NCI-H1417 treated with DMSO at 0.1 percent for 48 hours (cell line): ENCODE measurements at places on chromosomes 11 and 22.

- no peak for DNase-seq
These were observed 59.5 kb downstream of the CDKN1C start for GRCh38 chr11:2825889-2826678.

- no peak for DNase-seq
These were observed at the start of gene CYTH4 for GRCh38 chr22:37282385-37282677. Gene CYTH4 (plus strand): TSS chr22:37282508. CDS start chr22:37282570, 62 bp downstream.

DNA sequence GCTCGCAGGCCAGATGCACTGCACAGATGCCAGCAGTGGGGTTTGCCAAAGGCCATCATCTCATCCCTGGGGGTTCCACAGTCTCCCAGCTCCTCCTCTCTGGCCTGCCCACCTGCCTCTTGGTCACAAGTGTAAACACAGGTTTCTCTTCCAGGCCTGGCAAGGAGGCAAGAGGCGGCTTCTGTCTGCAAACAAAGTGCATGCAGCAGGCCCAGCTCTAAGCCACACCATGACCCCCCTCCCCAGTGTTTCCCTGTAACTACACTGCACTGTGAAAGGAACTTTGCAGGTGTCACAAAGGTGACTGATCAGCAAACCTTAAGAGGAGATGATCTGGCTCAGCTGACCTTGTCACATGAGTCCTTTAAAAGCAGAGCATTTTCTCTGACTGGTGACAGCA is 26.2 kb upstream of the SHISAL1 start:
- DNase-seq, result no peak

GRCh38 chr11:30304620-30305019 is 18.3 kb upstream of the ARL14EP start:
- DNase-seq, result no peak

GRCh38 chr11:59158206-59159068 is 13.5 kb upstream of the DTX4 start:
- DNase-seq, result peak; percentile 52

- DNase-seq, result peak; percentile 70
These were observed 238.7 kb upstream of the PLET1 start for GRCh38 chr11:112499153-112499880.

DNA sequence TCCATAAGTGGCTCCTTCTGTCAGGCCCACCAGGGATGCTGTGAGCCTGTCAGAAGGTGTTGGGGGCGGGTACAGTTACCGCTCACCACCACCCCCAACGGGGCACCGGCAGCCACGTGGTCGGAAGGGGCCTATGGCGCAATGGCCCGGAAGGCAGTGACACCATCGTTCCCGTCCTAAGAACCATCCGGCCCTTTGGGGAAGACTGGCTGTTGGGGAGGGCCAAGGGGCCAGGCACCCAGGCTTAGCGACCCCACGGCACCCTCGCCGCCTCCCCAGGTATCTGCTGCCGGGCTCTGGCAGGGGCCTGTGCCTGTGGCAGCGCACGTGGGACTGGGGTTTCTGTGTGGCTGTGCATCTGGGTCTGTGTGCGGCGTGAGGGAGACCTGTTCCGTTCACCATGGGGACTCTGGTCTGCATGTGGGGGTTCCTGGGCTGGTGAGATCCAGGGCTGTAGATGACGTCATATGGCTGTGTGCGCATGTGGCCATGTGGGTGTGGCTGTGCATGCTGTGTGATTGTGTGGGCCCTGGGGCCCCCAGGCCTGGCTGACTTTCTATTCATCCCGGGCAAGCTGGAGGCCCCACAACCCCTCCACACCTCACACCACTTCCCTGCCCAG is 717 bp downstream of the OSM start:
- DNase-seq, result no peak

DNA sequence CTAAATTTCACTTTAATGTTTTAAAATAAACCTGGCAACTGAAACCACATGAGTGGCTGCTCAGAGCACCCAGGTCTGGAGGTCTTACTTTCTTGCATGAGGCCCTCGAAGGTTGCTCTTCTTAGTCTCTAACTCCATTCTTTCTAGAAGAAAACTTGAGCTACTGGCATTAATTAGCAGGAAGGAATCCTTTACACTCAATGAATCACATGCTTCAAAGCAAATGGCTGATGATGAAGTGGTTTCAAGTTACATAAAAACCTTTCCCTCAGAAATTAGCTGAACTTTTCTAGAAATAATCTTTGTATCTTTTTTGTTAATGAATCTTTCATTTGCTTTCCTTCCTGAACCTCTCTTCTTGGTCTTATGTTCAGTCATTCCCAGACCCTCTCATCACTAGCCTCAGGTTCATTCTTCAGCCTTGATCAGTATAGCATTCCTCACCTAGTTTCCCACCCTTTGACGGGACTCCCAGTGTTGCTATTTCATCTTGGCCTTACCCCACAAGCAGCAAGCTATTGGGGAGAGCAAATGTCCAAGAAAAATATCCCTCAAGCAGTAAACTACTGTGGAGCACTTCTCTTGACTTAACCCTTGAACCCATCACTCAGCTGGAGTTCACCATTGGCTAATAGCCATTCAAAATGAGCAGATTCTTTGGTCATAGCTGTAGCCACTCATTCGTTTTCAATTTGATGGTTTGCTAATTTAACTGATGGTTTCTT is 75.1 kb downstream of the INSC start:
- no peak for DNase-seq

DNA sequence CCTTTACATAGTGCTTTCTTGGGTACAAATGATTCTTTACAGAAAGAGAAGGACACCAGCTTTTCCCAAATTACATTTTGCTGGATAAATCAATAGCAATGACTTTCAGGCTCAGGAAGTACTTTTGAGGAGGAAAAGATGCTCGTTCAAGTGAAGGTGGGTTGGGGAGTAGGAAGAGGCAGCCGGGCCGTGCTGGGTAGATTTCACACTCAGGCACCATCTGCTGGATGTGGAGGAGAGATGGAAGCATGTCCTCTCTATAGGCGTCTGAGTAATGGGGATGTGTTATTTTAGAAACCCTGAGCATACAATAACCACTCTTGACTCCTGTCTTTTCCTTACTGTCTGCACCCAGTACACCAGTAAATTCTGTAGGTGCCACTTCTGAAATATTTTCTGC is 152.3 kb upstream of the LARGE1 start:
- no peak for DNase-seq

DNA sequence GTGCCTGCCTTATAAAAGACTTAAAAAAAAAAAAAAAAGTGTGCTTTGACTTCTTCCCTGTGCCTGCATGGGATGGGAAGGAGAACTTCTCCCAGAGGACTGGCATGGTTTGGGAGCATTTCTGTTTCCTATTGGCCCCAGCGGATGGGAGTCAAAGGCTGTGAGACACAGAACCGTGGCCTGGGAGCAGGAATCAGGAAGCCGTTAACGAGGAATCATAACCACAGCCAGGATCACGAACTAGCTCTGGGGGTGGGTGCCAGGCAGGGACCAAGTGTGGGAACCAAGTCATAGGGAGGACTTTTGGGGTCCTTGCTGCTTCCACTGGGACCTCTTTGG is 526 bp downstream of the C1QTNF6 start:
- no peak for DNase-seq

DNA sequence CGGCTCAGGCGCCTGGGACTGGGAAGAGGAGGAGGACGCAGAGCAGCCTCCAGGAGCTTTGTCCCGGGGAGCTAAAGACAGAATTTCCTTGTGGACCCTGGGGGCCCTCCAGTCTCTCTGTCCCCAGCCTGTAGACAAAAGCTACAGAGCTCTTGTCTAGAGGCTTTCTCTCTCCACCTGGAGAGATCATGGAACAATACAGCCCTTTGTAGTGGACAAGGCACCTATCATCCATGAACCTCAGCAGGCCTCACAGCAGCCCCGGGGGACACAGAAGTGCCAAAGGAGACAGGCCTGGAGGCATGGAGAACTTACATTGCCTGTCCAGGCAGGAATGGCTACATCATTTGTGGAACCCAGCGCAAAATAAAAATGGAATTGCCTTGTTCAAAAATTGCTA is 55.7 kb upstream of the TTLL12 start:
- no peak for DNase-seq

DNA sequence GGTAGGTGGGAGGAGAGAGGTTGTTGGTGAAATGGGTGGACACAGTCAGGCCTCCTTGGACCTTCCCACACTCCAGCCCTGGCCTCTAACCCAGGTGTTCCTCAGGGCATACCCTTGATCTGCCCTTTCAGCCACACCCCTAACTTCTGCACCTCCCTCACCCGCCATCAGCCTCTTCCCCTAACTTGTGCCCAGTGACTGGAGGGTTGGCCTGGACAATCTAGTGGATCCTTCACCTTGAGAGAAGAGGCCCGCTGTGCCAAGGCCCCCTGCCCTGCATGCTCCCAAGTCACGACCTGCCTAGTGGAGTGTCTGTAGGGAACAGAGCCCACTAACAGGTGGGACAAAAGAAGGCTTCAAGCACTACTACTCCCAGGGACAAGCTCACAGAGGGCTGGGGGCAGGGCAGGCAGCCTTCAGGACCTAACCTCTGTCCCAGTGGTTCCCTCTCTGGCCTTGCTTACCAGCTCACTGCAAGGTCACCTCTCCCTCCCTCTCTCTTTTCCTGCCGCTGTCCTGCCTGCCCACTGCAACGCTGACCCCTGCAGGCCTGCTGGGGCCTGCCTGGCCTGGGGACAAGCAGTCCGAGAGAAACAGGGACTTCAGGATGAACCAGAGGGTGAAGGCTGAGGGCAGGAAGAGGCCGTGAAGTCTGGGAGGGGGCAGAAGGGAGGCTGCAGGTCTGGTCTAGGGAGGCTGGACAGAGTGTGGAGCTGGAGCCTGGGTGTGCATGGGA is 3.3 kb downstream of the SYT7 start:
- no peak for DNase-seq

- no peak for DNase-seq
These were observed 12.5 kb downstream of the PICALM start for GRCh38 chr11:86056351-86056854.

GRCh38 chr11:120147950-120148270 is 10.0 kb upstream of the TRIM29 start:
- no peak for DNase-seq

DNA sequence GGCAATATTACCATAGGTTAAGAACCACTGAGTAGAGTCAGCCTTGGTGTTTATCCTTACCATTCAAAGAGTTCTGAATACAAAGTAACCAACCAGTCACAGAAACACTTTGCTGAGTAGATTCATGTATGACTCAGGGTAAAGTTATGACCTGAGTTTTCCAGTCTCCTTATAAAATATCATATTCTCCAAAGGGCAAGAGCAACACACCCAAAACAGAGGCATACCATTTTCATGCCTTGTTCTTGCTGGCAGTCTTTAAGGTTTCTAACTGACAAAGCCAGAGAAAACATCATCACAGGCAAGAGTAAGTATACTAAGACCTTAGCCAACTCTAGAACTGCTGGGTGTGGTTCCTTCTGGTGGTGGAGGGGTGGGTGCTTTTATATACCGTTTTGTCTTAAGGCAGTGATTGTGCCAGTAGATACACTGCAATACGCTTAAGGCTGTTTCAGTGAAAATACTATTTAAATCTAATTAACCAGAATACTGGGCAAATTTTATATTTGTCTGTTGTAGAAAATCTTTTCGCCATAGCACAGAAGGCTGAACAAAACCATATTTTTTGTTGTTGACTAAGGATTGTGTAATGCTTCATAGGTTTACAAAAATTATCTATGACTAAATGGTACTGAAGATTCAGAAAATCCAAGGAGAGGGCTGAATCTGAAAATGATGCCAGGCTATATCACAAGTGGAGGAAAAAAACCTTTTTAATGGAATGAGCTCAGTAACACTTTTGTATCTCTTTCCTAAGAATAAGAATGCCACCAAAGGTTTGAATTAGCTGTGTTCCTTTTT is 3.0 kb downstream of the ATL3 start:
- DNase-seq, result no peak

GRCh38 chr22:17518406-17518805 is 44.9 kb upstream of the SLC25A18 start:
- DNase-seq, result no peak

GRCh38 chr22:34851918-34852662 is 213.9 kb upstream of the ISX start:
- DNase-seq, result no peak

DNA sequence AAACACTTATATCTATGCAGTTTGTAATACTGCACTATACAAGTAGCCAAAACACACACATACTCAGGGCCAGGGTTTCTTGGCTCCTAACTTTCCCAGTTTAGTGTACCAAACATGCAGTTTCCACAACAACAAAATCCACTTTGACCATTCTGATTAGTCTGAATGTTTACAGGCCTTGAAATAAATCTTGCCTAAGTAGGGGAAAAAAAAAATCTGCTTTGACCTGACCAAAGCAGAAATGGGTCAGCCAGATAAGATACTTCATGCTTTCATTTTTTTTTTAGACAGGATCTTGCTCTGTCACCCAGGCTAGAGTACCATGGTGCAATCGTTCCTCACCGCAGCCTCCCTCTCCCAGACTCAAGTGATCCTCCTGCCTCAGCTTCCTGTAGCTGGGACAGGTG is 10.1 kb downstream of the PRR14L start:
- DNase-seq, result no peak

GRCh38 chr22:39268645-39269044 is 23.9 kb upstream of the PDGFB start:
- no peak for DNase-seq

GRCh38 chr22:49150801-49151221 is 676.9 kb downstream of the BRD1 start:
- no peak for DNase-seq

DNA sequence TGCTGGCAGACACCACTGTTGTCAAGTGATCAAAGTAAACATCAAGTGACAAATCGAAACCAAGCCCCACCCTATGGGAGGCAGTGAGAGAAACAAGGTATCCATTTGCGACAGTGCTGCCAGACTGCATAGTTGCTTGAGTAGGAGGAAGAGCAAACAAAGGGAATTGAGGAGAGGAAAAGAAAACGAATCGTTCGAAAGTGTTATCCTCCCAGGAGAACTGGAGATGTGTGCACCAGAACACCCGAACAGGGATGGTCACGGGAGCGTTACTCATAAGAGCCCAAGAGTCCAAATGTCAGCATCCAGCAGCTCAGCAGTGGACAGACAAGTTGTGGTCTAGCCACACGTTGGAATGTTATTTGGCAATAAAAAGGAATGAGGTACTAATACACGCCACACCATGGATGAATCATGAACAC is 58.4 kb upstream of the NUP50 start:
- DNase-seq, result no peak

DNA sequence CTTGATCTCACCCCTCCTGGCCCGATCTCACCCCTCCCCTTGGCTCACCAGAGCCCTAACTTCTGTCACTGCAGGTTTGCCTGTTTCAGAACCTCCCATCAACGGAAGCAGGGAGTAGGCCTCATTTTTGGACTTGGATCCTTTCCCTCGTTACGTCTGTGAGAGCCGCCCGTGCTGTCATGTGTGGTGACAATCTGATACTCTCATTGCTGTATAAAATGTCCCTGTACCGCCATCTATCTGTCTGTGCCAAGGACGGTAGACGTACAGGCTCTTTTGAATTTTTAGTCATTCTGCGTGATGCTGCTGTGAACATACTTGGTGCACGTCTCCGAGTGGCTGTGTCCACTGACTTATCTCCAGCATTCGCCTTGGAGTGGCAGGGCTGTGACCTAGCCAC is 1163.1 kb downstream of the BRD1 start:
- no peak for DNase-seq

GRCh38 chr11:25536289-25536688 is 795.6 kb upstream of the ANO3 start:
- no peak for DNase-seq

GRCh38 chr11:62444236-62444833 is 25.5 kb downstream of the SCGB1A1 start:
- no peak for DNase-seq
